DMS79 treated with DMSO at 0.1 percent for 48 hours (cell line): ENCODE measurements at places on chromosomes 4 and X.

GRCh38 chr4:130124066-130124465, 1028.1 kb downstream of the C4orf33 start:
- DNase-seq, result no peak

DNA sequence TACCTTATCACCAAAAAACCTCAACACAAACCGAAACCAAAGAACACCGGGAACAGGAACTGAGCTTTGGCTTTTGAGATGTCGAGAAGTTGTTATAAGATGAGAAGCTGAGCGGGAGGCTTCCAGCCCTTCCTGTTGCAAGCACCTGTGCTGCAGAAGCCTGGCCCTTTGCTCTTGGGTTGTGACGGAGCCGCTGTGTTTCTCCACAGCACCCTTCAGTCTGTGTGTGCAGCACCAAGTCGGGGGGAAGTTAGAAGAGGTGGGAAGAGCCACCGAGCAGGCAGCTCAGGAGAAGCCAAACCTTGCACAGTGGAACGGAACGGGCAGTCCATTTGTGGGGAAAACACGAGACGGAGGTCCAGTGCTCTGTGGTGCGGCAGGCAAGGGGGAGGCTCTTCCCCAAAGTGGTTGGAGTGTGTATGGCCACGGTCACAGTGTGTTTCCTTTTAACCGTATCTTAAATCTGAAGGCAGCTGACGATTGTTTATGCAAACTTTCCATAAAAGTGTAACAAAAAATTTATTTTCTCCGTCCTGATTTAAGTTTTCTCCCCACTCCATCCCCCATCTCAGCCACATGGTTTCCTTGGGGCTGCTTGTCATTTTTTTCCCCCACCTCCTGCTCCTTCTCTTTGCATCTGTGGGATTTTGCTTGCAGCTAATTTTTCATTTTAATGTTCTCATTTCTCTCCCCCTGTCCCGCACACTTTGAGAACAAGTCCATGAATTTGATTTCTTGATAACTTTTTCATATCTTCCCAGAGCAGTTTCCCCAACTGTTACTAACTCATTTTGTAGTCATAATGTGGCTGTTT, 123.7 kb downstream of the STOX2 start:
- no peak for DNase-seq

DNA sequence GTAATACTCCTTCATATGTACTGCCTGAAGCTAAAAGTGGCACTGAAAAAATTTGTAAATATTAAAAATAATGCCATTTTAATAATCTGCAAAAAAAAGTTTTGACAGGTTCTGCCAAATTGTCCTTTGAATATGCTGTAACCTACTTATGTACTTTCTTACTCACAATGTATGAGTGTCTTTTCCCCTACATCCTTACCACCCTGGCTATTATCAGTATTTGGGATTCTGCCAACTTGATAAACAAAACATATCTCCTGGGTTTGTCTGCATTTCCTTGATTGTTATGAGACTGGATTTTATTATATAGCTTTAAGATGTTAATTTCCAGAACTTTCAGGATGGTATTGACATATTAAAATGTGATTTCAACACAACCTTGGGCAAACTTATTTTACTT, 187.9 kb downstream of the CHM start:
- DNase-seq, result no peak

- DNase-seq, result no peak
Measured at GRCh38 chrX:141924293-141924692, 20.6 kb downstream of the MAGEC1 start.

DNA sequence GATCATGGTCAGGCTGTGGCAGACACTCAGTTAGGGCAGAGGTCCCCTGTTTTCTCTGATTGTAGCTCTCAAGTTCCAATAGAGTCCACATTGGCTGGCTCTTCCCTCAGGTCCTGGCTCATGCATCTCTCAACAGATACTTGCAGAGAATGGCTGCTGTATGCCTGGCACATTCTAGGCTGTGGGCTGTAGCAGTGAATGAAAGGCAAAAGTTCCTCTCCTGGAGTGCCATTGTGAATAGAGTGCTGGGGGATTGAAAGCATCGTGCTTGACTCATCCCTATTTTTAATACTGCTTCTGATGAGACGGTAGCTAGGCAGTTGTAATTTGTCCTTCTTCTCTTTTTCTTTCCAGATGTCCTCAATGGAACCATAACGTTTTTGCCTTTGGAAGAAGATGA, 5.5 kb downstream of the TRMT44 start:
- DNase-seq, result no peak

DNA sequence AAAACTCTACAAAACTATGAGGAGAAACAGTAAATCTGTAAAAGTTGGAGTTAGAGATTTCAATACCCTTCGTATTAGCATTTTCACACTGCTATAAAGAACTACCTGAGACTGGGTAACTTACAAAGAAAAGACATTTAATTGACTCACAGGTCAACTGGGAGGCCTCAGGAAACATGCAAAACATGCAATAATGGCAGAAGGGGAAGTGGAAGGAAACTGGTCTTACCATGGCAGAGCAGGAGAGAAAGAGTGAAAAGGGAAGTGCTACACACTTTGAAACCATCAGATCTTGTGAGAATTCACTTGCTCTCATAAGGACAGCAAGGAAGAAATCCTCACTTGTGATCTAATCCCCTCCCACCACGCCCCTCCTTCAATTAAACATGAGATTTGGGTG, 949.9 kb downstream of the TECRL start:
- DNase-seq, result no peak

GRCh38 chr4:7139167-7139982, 53.0 kb upstream of the SORCS2 start:
- no peak for DNase-seq

DNA sequence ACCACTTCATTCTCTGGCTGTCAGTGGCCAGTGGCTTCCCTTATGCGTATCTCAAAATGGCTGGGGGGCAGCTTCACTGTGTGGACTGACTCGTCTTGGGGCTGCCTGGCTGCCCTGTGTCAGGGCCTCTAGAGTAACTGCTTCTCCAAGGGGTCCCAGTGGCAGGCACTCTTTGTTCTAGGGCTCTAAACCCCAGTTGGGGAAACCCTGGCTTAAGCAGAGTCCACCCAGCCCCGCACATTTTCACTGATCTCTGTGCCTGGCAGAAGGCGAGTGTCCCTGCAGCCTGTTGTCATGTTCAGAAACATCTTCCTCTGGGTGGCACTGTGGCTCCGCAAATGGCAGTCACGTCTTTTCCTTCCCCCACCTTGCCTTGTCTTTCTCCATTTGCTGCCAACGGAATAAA, 59.7 kb downstream of the NBDY start:
- DNase-seq, result no peak

DNA sequence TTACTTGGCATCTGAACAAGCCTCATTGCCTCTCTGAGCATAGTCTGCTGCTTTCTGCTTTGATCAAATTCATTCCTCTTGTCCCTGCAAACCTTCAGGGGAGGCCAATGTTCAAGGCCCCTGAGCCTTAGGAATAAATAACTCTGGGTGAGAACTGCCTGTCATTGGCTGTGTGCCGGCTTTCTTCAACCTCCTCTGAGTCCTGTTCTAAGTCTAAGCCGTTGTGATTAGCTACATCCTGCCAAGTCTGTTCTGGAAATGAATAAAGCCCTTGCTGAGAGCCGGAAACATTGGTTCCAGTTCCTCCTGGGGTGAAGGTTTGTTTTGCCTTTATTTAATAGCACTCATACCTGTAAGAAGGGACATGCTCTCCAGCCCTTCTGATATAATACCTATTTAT, 13.8 kb downstream of the RNF4 start:
- no peak for DNase-seq

GRCh38 chr4:139191373-139191772, 14.4 kb upstream of the ELF2 start:
- DNase-seq, result no peak

GRCh38 chr4:185774131-185774653, 37.8 kb downstream of the SORBS2 start:
- no peak for DNase-seq

- peak; percentile 28 for DNase-seq
Measured at GRCh38 chr4:1683736-1684505, at the start of gene FAM53A. TSS of gene FAM53A (minus strand) at chr4:1684313. CDS start at chr4:1668741, 15,572 bp downstream.

GRCh38 chr4:81304871-81305270, 89.8 kb upstream of the PRKG2 start:
- no peak for DNase-seq

DNA sequence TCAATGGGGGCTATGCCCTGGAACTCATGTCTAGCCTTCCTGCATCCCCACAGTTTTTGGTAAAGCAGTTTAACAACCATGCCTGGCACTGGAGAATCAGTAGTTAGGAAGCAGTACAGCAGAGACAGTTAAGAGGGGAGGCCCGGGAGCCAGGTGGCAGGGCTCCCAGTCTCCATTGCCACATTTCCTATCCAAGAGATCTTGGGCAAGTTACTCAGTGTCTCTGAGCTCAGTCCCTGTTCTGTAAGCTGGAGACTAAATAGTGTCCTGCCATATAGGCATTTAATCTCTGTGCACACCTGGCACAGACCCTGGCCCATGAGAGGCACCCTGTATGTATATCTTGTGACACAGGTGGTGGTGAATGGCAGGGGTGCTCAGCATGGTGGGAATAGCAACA, 156.1 kb upstream of the EOLA2 start:
- no peak for DNase-seq

- no peak for DNase-seq
Measured at GRCh38 chr4:157964463-157964862, 208.4 kb downstream of the GASK1B start.

- DNase-seq, result no peak
Measured at GRCh38 chrX:135389717-135390116, 32.0 kb upstream of the SMIM10L2A start.

- DNase-seq, result no peak
Measured at GRCh38 chrX:28888416-28888815, 301.2 kb downstream of the IL1RAPL1 start.
